ENCODE measurements at places on chromosomes 1 and 21. TPM values are rescaled to one million over a fixed set of nuclear protein-coding genes. Genes with fewer than 3 reads are reported as not detected.

Gene RAB3B
- 33.9 TPM for total RNA-seq

DNA sequence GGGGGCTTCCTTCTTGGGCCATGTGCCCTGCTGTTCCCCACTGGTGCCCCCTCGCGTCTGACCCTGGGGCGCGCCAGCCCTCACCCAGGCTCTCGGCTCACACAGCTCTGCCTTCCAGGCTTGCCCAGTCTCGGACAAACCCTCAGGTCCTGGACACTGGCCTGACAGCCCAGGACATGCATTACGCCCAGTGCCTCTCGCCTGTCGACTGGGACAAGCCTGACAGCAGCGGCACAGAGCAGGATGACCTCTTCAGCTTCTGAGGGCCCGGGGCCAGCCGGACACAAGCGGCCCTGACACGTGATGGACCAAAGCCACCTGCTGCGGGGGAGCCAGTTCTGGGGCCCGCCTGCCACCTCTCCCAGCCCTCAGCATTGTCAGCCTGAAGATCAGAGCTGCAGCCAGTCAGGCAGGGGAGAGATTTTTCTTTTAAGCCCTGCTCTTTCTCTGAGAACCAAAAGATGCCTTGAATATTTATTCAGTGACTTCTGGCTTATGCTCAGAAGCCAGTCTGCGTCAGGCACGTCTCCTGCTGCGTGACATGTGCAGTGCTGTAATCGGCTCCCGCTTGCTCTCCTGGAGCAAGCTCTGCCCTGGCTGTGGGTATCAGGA, 23.4 kb downstream of the LDLRAP1 start:
- DNase-seq, result no peak

GRCh38 chr1:6785728-6786505, 663 bp downstream of the CAMTA1 start:
- no peak for DNase-seq

GRCh38 chr1:46186076-46186475, 9.8 kb upstream of the P3R3URF start:
- DNase-seq, result no peak

- DNase-seq, result no peak
Observed at GRCh38 chr1:1832166-1832565, 53.9 kb upstream of the NADK start.

DNA sequence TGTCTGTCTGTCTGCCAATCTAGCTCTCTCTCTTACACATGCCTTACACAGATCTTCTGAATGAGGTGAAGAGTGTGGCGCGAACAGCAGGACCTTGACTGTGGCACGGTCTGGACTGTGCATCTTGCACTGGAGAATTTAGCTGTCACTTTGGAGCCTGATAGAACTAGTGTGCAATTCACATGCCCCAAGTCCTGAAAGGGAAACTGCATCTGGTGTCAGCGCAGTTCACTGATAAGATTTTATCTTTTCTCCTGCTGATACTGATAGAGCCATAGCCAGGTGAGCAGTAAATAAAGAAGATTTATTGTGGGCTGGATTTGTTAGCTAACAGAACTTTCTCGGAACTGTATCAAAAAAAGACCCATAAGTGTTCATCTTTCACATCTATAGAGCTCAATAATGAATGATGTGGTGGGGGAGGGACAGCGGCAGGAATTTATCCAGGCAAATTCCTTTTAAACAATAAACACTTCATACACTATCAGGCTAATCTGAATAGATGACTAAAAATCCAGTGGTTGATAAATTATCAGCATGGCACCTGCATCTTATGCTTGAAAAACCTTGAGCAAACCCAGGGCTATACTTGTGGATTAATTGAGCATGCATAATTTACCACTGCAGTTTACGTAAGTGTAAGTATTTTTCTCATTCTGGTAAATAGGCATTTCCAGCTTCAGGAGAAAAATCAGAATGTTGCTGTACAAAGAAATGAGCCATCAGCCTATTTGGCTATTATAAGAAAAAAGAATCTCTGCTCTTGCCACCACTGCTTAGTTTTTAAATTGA, 104.1 kb downstream of the NTNG1 start:
- no peak for DNase-seq

Measured in chondrocyte (in vitro differentiated cells).